HT-29 (cell line): ENCODE measurements at places on chromosomes 16 and 17.

DNA sequence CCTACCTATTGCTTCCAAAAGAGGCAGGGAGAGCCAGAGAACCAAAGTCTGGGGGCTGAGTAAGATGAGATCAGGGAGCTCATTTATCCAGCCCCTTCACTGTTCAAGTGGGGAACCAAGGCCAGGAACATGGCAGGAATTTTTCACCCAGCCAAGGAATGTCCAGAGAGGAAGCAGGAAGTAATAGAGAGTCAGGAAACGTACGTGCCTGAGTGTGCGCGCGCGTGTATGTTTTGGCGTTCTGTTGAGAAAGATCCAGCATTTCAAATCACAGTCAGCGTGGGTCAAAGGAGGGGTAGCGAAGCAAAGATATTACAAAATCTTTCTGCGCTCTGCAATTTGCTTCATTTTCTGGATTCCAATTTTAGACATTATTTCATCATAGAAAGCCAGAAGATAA is 41.9 kb upstream of the WSCD1 start:
- no peak for DNase-seq

GRCh38 chr17:40191237-40192208 is 14.3 kb downstream of the RAPGEFL1 start:
- no peak for DNase-seq

- DNase-seq, result no peak
Measured at GRCh38 chr17:7266784-7267183, 4.5 kb upstream of the CLDN7 start.

DNA sequence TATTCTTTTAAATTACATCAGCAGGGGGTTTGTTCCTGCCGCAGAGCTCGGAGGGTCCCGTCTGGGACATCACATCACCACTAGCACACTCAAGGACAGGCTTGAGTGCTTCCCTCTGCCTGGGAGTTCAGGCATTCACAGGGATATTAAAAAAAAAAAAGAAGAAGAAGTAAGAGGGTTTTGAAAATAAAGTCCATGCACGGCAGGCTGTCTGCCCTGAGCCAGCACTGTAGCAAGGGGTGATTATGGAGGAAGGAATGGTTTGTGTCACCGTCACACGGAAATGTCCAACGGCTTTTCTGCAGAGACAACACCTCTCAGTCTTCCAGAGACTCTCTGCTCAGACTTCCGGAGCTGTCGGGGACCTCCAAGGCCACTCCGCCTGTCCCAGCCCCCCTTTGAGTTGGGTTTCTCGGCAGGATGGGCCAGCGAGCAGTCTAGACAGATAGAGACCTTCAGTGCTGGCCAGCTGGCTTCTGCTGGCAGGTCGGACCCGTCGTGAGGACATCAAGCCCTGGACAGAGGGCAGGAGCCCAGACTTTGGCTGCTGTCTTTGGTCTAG is 33.6 kb downstream of the MEOX1 start:
- DNase-seq, result no peak
